Cardiac atrium fibroblast (primary cell): ENCODE measurements at places on chromosomes 3 and 15. TPM values are rescaled to one million over a fixed set of nuclear protein-coding genes. Genes with fewer than 3 reads are reported as not detected.

Gene SHQ1
- 17.3 and 23.8 TPM in 2 replicates for total RNA-seq

Gene EFCC1
- total RNA-seq = not detected in 2 replicates

Gene ZMYND10
- under 0.01 TPM in 1 of 2 replicates, not detected in the other for total RNA-seq

Gene ANKRD34C
- not detected in 2 replicates for total RNA-seq

Gene PP2D1
- total RNA-seq = not detected in 2 replicates

Gene C3orf20
- total RNA-seq = not detected in 2 replicates

Gene PCCB
- total RNA-seq = 37.9 and 47.6 TPM in 2 replicates

Gene TCTA
- 31.8 and 50.1 TPM in 2 replicates for total RNA-seq

Gene RGMA
- 2.7 and 7.0 TPM in 2 replicates for total RNA-seq

Gene WDR93
- not detected in 2 replicates for total RNA-seq

Gene CMTM8
- total RNA-seq = 1.8 and 7.8 TPM in 2 replicates

Gene CAPN3
- 1.4 and 2.3 TPM in 2 replicates for total RNA-seq

Gene PRR20G
- total RNA-seq = not detected in 2 replicates

Gene TMEM207
- not detected in 2 replicates for total RNA-seq
